Esophagus mucosa (tissue), 1 donor: ENCODE measurements at places on chromosomes 12 and 14. TPM values are rescaled to one million over a fixed set of nuclear protein-coding genes. Genes with fewer than 3 reads are reported as not detected.

DNA sequence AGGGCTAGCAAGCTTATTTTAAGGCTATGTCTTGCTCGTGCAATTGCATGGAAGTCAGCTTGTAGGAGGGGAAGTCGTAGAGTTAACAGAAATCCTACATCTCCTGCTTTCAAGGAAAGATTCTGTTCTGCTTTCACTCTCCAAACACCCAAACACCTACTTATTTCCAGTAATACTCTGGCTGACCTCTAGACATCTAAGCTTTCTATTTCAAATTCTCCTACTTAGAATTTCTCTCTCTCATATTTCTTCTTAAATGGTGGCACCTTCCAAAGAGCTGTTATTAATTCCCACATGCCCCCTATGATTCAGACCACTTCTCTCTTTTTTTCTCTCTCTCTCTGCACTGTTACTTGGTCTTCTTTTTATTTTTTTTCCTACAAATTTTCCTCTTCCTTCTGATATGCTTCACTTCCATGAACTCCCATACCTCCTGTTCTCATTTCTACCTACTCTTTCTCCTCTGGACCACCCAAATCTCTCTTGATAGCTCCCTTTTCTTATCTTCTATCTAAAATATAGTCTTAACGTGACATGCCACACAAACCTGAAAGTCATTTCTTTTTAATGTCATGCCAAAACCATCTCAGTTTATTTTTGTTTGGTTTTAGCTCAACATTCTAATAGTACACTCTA lies 90.8 kb downstream of the RPS6KA5 start:
- ATAC-seq = no peak

DNA sequence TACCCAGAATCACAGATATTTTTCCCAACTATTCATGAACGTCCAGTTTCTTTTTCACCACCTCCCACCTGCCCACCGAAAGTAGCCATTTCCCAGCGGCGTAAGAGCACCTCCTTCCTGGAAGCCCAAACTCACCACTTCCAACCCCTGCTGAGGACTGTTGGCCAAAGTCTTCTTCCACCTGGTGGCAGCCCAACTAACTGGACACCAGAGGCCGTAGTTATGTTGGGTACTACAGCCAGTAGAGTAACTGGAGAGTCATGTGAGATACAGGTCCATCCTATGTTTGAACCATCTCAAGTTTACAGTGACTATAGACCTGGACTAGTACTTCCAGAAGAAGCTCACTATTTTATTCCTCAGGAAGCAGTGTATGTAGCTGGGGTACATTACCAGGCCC lies 81.6 kb downstream of the RAD52 start:
- ATAC-seq = no peak

IFNG-AS1 gene
- not detected for total RNA-seq

GRCh38 chr12:82651489-82651888 lies 35.2 kb upstream of the TMTC2 start:
- peak; percentile 98 for ATAC-seq

GRCh38 chr12:68349921-68350606 lies 17.9 kb upstream of the MDM1 start:
- no peak for ATAC-seq

TNS2 gene
- 10.6 TPM for total RNA-seq

DNA sequence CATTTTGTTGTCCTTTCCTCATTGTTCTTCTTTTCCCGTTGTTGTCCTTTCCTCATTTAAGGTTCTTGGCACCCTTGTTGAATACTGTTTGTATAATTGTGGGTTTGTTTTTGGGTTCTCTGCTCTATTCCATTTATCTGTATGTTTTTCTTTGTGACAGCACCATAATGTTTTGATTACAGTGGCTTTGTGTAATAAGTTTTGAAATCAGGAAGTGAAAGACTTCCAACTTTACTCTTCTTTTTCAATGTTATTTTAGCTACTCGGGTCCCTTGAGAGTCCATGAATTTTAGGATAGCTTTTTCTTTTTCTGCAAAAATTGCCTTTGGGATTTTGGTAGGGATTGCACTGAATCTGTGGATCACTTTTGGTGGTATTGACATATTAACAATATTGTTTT lies 28.1 kb downstream of the ETNK1 start:
- no peak for ATAC-seq

DNA sequence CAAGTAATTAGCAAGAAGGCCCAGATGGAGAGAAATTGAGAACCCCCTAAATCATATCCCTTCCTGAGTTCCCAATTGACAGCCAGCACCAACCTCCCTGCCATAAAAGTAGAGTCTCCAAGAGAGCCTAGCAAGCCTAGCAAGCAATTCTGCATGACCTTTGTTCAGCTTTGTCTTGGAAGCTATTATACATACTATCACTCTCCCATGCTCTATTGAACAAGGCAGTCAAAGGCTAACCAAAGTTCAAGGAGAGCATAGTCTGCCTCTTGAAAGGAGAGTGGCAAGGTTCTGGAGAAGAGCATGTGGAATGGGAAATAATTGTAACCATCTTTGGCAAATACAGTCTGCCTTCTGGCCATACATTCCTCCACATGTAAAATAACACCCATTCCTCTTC lies 7.8 kb downstream of the ACOT4 start:
- ATAC-seq = no peak

DNA sequence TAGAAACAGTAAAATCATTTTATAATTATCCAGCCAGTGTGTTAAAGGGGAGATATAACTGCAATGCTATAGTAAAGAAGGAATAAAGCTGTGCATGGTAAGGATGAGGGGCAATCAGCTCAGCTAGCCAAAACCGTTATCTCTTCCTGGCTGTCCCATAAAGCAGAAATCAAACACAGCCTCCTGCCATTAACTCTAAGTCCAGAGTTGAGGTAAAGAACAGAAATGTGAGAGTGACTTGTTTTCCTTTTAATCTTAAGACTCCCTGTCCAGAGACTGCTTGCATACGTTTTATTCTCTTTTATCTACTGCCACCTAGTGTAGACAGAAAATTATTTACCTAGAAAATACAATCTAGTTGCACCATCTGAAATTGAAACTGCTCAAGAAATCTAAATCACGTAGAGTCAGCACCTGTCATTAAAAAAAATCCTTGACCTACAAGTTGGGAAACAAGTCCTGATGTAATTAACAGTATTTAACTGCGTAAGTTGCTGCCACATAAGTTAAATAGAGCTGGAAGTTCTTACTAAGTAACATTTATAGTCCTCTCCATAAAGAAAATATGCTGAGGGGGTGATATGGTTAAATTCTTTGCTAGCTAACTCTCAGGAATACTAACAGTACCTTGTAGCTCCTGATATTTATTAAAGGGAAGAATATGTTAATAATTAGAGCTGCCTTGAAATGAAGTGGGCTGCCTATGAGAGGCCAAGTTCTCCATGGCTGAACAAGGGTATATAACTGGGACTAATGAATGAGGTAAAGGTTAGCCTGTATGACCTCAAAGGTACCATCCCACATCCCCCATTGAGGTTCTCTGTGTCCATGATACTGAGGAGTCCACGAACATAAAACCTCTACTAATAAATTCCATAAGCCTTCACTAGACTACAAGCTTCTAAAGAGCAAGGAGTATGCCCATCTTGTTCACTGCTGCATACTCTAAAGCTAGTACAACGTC lies 62.7 kb downstream of the GALNT4 start:
- ATAC-seq = peak; percentile 76

DNA sequence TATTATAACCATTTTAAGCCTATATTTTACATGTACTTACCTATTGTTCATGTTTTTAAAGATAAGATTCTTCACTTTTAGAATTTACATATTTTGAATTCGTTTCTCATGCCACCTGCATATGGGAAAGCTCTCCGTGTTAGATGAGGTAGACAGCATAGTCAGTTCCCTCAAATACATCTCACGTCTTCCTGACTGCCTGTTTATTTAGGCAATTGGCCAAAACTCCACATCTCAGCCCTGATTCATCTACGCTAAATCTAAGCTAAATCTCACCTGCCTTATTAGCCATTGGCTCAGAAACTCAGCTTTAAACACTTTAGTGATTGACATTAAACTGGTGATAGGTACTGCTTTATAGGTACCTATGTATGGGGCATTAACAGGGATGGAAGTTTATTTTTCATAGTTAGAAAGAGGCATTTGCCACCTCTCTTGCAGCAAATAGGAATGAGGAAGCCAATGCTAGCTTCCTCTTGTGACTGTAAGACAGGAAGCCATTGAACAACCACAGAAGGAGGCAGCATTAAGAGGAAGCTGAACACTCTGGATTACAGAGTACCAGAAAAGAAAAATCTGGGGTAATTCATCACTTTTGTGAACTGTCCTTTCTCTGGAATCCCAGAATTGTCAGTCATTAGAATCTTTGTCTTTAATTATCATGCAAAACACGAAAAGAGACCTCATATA lies 111.9 kb downstream of the LRFN5 start:
- no peak for ATAC-seq

MYO1H gene
- 1.0 TPM for total RNA-seq

GRCh38 chr14:99038431-99038820 lies 233.6 kb downstream of the BCL11B start:
- no peak for ATAC-seq

DNA sequence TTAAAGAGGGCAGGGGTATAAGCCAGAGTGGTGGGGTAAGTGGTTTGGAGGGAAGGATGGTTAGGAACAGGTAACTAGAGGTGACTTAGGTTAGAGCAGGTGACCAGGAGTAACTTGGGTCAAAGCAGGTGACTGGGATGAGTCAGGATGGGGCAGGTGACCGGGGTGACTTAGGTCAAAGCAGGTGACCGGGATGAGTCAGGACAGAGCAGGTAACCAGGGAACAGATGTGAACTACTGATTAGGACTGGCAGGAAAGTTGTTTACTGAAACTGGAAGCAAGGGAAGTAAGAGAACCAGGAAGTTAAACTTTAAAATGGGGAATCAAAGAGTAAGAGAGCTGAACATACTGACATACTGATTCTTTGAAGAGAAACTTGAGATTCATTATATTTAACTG lies 57.4 kb downstream of the FSCB start:
- ATAC-seq = no peak

FUT8 gene
- 10.1 TPM for total RNA-seq

HEATR5A gene
- total RNA-seq = 25.8 TPM

- no peak for ATAC-seq
Measured at GRCh38 chr12:31797230-31797872, 68.5 kb upstream of the AMN1 start.
